CD14-positive monocyte (primary cell): ENCODE measurements at places on chromosomes 3 and 15.

DNA sequence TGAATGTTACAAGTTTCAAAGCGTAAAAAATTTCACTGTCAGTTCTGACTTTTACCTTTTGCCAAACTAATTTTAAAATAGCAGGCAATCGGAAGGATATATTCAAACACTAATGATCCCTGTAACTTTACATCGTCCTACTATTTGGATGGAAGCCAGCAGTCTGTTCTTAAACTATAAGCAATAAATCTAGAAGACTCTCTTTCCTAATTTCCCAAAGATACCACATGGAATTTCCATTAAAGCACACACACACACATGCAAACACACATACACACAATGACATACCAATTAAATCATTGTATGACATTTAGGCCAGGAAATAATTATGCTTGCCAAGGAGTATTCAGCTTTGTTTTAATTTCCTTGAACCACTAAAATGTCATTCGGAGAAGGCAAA is 32.0 kb downstream of the IL17RD start:
- no peak for DNase-seq

- no peak for DNase-seq
Measured at GRCh38 chr15:60751985-60752952, 273.3 kb upstream of the ICE2 start.

- DNase-seq: peak; percentile 71
Measured at GRCh38 chr3:109806929-109807328, 469.6 kb upstream of the DPPA4 start.

DNA sequence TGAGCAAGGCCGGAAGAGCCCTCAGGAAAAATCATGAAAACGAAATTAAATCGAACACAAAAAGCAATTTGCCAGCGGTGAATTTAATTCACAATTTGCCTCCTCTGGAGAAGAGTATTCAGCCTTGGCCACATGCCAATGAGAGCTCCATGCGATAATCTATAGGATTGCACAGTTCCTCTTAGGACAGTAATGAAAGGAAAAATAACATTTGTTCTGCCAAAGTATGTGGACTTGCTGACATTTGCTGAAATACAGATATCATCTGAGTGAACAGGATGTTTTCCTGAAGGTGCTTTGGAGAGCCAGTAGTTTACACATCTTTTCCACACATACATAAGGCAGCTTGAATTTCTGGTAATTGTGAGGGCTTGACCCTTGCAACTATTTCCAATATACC is 188.6 kb upstream of the PDZRN3 start:
- DNase-seq: no peak

GRCh38 chr3:112672716-112673541 is 32.0 kb upstream of the CCDC80 start:
- DNase-seq: no peak

DNA sequence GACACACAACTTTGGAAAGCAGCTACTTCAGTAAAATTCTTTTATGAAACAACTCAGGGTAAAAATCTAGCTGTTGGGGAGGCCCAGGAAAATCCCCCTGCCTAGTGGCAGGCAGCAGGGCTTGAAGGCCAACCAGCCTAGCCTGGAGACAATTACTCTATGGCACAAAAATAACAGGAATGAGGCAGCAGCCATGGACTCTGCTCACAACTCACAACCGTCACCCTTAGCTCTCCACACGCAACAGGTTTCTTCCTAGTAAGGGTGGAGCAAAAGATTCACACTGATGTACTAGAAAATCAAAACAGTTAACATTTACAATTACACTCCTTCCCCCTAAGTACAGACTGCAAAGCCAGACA is 530 bp upstream of the FBXL22 start:
- DNase-seq: no peak

GRCh38 chr3:126371096-126371705 is 14.0 kb upstream of the KLF15 start:
- no peak for DNase-seq

DNA sequence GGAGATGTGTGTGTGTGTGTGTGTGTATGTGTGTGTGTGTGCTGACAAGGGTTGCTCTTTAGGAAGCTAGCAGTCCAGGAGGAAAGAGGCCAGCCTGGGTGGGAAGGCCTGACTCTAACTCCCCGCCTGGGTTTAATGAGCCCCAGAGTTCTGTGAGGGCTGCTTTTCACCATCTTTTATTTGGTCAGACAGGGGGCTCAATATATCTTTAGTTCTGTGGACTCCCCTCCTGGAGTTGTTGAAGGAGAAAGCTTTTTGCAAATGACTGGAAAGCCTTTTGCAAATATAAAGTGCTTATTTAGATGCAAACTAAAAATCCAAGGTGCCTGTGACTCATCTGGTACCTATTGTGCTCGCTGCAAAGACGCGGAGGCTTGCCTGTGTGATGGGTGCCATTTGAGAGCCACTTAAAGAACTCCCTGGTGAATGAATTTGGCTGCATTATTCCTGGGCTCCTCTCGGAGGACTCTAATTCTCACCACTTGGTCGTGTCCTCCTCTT is 24.5 kb downstream of the DRD3 start:
- DNase-seq: no peak

- no peak for DNase-seq
Measured at GRCh38 chr3:111277226-111277625, 205.6 kb downstream of the NECTIN3 start.

GRCh38 chr15:59940928-59941327 is 63.2 kb upstream of the FOXB1 start:
- DNase-seq: no peak

- DNase-seq: peak; percentile 63
Measured at GRCh38 chr15:42133886-42134502, 22.4 kb downstream of the PLA2G4F start.

DNA sequence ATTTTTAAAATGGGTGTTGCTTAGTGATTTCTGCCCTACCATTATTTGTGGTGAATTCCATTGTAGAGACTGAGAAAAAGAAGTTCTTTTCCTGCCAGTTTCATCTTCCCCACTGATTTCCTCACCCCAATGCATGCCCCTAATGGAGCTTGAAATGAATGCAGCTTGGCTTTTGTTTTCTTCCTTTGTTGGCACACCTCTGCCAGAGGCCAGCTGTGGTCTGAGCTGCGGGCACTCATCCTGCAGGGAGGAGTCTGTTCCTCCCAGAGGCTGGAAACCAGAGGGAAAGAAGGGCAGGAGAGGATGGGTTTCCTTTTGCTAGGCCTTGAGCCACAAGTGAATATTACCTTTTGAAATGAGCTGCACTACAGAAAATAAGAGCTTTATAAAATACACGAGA is 9.3 kb upstream of the ST8SIA2 start:
- no peak for DNase-seq

DNA sequence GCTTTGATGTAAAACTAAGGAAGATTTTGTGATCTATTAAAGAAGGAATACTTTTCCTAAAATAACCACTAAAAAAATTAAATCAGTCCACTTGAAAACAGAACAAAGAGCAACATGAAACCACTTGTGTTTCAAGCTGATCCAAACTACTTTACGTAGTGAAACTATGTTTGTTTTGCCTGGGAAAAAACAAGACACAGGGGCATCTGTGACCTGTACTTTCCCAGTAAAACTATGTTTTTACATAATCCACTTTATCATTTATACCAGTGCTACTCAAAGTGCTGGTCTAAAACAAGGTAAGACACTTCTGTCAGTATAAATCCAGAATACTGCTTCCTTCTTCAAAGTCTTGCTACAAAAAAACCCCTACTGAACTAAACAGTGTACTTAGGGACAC is 56.7 kb downstream of the SPG11 start:
- DNase-seq: no peak

DNA sequence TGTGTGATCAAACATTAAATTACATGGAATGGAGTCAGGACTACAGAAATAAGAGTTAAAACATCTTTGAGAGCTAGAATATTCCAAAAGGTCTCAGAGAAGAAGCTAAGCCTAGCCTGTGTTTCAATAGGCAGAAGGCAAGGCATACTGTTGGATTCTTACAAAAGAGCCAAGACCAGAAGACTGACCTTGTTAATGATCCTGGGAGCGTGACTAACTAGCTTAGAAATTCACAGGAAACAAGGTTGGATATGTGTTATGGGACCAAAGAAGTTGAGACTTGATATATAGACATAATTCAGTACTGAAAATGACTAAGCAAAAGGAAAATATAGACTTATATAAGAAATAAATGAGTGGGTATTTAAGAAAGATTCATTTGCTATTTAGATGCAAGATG is 50.1 kb downstream of the FEZF2 start:
- no peak for DNase-seq

- DNase-seq: no peak
Measured at GRCh38 chr3:54324103-54324502, 201.8 kb downstream of the CACNA2D3 start.

- DNase-seq: no peak
Measured at GRCh38 chr3:177597311-177598096, 400.2 kb upstream of the TBL1XR1 start.

- DNase-seq: no peak
Measured at GRCh38 chr3:65502526-65502925, 536.2 kb downstream of the MAGI1 start.

DNA sequence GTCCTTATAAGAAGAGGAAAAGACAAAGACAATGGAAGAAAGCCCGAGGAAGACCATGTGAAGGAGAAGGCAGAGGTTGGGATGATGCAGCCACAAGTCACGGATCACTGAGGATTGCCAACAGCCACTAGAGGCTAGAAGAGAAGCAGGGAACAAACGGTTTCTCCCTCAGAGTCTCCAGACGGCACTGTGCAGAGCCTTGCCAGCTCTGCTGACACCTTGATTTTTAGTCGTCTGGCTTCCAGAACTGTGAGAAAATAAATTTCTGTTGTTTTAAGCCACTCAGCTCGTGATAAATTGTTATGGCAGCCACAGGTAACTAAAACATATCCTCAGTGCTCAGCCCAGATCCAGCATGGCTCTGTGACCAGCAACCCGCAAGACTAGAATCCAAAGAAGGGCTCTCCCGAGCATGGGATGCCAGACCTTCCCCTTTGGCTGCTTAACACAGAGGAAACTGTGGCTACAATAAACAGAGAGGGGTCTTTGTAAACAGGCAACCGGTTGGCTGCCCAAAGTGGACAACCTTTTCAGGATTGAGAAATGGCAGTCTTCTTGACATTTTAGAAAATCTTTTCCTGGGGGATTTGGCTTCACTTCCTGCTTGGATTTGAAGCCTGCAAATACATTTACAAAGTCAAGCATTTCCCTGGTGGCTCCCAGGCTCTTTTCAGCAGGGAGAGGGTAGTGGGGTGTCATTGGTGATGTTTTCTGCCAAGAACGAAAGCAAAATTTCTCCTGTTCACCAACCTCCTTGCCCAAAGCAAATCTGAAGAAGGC is 88.7 kb upstream of the ADPGK start:
- no peak for DNase-seq

DNA sequence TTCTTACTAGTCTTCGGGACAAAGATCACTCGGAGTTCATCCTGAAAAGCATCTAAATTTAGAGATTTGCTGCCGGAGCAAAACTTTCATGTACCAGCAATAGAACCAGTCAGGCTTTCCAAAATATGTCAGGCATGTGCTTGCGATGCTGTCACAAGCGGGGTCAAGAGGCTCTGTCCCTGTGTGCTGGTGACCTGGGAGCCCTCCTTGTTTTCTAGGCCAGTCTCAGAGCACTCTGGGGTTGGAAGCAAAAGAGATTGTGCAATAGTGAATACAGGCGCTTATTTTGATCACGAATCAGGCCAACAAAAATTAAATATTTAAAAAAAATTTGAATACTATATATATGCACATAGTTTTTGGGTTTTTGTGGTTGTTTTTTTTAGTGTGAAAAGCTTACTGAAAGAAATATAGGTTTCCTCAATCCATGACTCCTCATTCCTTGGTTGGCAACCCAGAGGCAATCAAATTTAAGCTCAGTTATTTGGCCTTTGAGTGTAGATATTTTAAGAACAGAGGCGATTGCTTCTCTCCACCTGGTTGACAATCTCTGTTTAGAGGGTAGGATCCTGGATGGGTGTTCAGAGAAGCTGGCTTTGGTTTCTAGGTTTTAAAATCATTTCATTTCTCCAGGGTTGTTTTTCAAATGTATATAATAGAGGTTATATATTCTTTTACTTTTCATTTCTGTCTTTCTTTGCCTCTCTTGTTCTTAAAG is 8.4 kb upstream of the KLHL24 start:
- DNase-seq: no peak
